NCI-H2227 treated with DMSO at 0.1 percent for 48 hours (cell line): ENCODE measurements at places on chromosomes 12 and 14.

- no peak for DNase-seq
Observed at GRCh38 chr14:80973931-80974641, 18.7 kb downstream of the TSHR start.

- DNase-seq: no peak
Observed at GRCh38 chr12:127107744-127108143, 1159.2 kb upstream of the TMEM132C start.

- DNase-seq: no peak
Observed at GRCh38 chr12:45532113-45532512, 197.4 kb upstream of the ARID2 start.

GRCh38 chr12:112304436-112304835 is 77.8 kb downstream of the HECTD4 start:
- DNase-seq: no peak

DNA sequence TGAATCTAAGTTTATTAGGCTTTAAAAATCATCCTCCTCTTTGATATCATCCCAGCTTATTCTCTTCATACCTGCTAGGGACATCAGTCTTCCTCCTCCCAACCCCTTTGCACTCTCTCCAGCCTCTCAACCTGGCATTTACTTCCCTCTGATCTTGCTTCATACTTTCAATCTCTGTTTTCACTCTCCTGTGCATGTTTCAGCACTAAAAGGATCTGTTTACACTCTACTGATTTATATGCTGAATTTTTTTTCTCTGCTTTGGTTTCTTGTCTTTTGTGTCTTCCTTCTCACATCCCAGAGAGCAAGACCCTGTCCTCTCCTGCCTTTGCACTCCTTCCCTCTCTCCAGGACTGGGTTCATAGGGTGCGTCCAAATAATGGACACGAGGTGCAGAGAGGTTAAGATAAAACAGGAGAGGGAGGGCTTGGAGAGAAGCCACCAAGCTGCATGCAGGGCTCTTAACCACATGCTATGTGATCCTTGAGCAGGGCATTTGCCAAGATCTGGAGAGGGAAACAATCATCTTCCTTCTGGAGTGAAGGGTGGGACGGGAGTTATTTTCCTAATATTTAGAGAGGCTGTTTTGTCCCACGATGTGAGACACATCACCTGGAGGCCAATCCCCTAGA is 3.0 kb upstream of the CISTR start:
- DNase-seq: no peak
